Epithelial cell of prostate (primary cell): ENCODE measurements at places on chromosomes 1 and 21.
A peak's percentile ranks its signal among the peaks of the same experiment; 100 is the strongest.

GRCh38 chr1:111811891-111812290 is 56.2 kb downstream of the DDX20 start:
- DNase-seq: no peak

- no peak for DNase-seq
These were observed 24.3 kb upstream of the BTG2 start for GRCh38 chr1:203281033-203281432.

DNA sequence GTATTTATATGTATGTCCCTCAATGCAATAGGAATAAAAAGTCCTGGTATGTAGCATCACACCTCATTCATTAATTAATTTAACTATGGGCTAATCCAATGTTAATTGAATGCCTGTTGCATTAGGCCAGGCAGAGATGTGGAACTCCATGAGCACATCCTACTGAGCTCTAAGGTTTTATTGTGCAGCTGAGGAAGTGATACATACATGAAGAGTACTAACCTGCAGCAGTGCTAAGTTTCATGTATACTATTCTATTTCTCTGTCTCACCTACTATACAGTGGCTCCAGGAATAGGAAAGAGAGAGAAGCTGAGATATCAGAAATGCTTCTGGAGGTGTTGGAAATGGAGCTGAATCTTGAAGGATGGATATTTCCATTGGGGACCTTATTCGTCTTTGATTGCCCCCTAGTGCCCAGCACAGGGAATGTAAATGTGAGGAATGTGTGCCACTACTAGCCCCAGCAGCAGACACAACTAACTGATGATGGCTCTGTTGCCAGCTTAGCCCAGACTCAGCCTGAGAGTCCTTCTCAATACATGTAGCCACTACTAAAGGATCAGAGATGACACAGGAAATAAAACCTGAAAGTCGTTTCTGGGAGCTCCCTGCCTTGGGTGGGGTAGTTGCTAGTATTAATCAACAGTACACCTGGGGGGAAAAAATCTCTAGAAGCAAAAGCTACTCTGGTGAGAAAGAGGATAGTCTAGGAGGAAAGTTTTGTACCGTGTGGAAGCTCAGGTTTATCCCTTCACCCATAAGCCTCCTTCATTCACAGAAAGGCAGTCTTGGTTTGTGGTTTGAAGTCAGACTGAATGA is 173.3 kb upstream of the FOXD3 start:
- DNase-seq: no peak

DNA sequence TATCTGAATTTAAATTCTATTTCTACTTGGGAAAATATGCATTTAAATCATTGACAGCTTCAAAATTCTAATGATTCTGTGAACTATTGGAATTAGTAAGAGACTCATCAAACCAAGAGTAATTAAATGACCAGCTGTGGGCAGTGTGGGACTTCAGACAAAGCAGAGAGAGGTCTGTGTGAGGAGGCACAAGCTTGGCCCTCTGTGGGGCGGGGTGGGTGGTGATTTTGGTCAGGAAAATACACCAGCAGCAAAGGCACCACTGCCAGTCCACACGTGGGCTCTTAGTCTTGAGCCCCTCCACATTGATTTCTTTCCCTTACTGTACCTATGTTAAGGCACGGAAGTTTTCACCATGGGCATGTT is 39.2 kb upstream of the RAB4A start:
- DNase-seq: no peak

DNA sequence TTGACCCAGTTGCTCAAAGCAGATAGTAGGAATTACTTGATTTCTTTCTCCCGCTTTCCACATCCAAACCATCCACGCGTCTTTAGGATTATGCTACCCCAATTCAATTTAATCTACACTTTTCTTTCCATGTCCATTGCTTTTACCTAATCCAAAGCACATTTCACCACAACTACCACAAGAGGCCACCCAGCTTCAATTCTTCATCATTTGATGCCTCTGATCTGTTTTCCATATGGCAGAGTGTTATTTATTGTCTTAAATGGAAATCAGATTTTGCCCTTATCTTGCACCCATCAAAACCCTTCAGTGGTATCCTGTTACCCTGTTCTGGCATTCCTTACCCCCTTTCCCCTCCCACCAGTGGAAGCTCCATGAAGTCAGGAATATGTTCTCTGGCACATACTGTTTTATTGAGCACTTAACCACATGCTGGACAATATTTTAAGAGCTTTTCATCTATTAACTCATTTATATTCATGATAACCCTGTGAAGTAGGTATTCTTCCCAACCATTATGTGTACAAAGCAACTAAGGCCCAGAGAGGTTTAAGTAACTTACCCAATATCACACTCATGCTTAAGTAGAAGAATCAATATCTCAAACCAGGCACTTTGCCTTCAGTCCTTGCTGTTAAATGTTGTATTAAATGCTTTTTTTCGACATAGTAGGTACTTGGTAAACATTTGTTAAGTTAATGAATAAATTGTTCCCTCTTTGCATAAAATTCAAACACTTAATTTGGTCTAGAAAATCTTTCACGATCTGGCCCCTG is 34.6 kb downstream of the CLIC4 start:
- no peak for DNase-seq

GRCh38 chr1:6086762-6087376 is 41.2 kb downstream of the KCNAB2 start:
- no peak for DNase-seq

DNA sequence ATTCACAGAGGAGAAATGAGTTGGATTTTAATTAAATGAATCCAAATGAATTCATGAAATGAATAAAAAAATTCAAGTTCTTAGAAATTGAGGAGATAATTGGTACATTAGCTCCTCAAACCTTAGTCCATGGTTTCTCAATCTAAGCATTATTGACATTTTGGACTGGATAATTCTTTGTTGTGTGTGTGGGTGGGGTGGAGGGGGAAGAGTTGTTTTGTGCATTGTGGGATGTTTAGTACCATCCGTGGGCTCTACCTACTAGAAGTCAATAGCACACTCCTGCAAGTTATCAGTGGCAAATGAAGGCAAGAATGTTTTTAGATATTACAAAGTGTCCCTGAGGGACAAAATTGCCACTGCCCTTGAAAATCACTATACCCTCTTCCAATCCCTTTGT is 431.9 kb downstream of the PLPP3 start:
- no peak for DNase-seq

DNA sequence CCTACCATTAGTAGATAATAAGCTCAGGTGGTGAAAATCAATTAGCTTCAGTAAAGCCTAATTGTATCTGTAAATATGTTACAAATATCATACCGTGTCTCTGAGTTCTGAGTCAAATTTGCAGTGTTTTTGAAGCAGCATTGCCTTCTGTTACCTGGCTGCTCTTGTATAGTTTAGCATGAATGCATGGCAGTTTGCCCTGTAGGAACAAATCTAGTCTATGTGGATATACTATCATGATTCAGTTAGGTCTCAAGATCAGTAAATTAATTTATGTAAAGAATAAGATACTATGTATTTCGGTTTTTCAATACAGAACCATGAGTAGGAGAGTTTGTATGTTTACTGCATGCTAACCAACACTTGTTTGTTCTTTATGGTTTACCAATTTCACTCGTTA is 240.6 kb upstream of the C1orf105 start:
- no peak for DNase-seq

GRCh38 chr1:74357150-74357549 is 122.0 kb downstream of the TNNI3K start:
- no peak for DNase-seq

DNA sequence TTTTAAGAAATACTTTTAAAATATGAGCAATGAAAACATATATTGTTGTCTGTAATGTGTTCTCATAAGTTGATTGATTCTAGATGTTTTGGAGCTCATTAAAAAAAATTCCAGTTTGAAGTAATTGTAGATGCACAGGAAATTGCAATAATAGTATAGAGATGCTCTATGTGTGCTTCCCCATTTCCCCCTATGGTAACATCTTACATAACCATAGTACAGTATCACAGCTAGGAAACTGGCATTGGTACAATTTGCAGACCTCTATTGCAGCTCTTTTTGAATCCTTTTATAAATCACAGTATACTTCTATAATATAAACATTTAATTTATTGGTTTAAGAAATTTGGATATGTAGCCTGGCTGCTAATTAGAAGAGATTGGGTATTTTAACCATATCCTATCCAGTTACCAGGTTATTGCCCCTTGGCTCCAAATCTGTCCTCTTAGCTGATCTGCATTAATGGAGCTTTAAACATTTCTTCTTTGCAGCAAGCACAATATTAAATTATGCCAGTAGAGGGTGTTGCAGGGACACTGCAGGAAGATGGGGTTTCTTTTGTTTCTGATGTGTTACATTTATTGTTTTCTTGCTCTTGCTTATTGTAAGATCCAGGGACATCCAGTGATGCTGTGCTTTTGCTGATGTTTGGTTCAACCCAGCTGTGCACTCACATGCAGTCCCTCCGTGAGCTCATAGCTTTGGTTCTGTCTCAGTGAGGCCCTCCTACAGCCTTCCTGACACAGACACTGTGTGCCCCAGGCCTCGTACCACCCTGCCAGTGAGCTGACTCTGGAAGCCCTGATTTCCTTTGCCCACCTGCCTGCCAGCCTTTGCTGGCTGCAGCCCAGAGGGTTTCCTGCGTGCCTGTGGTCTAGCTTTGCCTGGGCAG is 103.3 kb downstream of the RABGAP1L start:
- DNase-seq: peak; percentile 26

DNA sequence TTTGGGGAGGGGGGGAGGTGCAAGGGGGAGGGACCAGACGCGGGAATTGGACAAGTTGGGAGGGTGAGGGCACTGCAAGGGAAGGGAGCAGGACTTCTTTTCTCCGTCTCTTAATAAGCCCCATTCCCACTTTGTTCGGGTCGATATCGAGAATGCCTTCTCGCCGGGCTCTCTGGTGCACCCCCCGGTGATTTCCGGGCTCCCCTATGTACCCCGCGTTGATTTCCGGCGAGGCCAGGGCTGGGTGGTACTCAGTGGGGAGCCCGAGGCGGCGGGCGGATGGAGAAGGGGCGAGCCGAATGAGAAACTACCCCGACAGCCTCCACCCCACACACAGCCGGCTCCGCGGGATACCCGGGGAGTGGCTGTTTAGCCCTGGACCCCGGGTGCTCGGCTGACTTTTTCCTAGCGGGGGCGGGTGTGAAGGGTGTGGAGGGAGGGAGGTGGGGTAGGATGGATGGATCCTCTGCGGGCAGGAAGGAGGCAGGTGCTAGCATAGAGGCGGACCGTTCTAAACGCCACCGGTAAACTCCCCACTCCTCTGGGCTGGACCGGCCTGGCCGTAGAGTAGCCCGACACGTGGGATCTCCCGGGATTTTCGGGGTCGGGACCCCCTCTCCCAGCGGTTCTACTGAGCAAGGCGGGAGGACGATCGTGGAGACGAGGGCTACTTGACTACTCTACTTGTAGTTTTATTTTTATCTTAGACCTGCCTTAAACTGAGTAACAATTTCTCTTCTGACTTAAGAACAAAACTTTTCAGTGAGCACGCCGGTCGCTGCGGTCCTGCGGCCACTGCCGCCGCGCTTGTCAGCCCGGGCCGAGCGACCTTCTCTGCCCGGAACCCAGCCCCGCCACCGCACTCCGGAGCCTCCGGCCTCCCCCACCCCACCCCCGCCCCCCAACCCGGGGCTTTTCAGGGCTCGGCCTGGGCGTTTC is 1.0 kb downstream of the RNF220 start:
- DNase-seq: no peak

DNA sequence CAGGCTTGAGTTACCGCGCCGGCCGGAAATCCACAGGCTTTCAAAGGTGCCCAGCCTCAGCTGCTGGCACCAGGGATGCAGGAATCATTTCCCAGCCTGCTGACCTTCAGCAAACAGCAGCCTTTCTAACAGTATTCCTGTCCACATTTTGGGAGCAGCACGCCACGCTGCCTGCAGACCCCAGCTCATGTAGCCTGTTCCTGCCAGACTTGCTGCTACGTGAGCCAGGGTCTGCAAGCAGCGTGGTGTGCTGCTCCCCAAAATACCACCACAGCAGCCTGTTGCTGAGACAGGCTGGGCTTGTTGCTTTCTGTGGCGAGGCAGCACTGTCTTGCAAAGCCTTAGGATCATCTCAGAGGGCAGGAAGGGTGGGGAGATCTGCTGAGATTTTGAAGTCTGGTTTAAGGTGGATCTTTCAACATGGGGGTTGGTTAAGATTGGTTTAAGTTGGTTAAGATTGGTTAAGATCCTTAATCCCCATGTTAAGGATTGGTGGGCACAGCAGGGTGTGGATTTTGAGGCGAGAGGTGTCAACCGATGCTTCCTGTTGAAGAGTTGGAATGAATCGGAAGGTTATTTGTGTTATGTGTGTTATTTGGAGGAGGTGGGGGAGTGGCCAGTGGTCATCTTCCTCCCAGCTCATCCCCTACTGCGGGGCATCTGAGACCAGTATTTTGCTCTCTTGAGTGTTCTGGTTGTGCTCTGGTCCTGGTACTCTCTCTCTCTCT is 12.9 kb downstream of the FAAH start:
- DNase-seq: no peak

GRCh38 chr1:91830242-91831131 is 55.5 kb downstream of the TGFBR3 start:
- DNase-seq: no peak

- peak; percentile 41 for DNase-seq
These were observed 75.6 kb upstream of the KAZN start for GRCh38 chr1:14522926-14523241.

GRCh38 chr1:96918406-96918805 is 196.8 kb downstream of the PTBP2 start:
- no peak for DNase-seq

GRCh38 chr1:207883104-207883651 is 27.7 kb downstream of the CD34 start:
- DNase-seq: no peak

GRCh38 chr1:91080650-91081049 is 58.8 kb upstream of the ZNF644 start:
- no peak for DNase-seq

- no peak for DNase-seq
These were observed 77.4 kb downstream of the STUM start for GRCh38 chr1:226625832-226626576.

GRCh38 chr1:235429143-235429542 is 61.9 kb downstream of the TBCE start:
- no peak for DNase-seq

- no peak for DNase-seq
These were observed 20.7 kb downstream of the HMGCS2 start for GRCh38 chr1:119748040-119748439.

DNA sequence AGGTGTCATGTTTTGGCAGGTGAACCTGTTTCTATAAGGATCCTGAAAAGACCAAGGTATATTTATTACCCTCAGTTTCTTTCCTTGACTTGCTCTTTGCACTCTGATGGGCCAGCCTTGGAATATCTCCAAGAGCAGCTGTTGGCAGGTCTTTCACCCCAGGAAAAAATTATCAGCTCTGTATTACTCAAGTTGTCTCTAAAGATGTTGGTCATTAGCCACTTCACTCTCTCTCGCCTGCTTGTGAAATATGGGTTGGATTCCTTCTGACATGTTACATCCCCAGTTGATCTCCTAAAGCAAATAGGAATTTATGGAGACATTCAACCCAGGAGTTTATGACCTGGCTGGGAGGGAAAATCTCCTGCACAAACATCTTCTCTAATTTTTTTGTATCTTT is 85.9 kb downstream of the KCNJ15 start:
- DNase-seq: no peak

GRCh38 chr1:66317248-66317515 is 216.8 kb upstream of the SGIP1 start:
- no peak for DNase-seq

GRCh38 chr1:150237746-150238145 is 1.8 kb upstream of the ANP32E start:
- DNase-seq: no peak

GRCh38 chr1:84720221-84720780 is 30.0 kb upstream of the SSX2IP start:
- DNase-seq: no peak

GRCh38 chr1:184626076-184627006 is 128.3 kb downstream of the EDEM3 start:
- DNase-seq: no peak
